Ascending aorta (tissue), 2 donors: ENCODE measurements at places on chromosomes 16 and 17.

DNA sequence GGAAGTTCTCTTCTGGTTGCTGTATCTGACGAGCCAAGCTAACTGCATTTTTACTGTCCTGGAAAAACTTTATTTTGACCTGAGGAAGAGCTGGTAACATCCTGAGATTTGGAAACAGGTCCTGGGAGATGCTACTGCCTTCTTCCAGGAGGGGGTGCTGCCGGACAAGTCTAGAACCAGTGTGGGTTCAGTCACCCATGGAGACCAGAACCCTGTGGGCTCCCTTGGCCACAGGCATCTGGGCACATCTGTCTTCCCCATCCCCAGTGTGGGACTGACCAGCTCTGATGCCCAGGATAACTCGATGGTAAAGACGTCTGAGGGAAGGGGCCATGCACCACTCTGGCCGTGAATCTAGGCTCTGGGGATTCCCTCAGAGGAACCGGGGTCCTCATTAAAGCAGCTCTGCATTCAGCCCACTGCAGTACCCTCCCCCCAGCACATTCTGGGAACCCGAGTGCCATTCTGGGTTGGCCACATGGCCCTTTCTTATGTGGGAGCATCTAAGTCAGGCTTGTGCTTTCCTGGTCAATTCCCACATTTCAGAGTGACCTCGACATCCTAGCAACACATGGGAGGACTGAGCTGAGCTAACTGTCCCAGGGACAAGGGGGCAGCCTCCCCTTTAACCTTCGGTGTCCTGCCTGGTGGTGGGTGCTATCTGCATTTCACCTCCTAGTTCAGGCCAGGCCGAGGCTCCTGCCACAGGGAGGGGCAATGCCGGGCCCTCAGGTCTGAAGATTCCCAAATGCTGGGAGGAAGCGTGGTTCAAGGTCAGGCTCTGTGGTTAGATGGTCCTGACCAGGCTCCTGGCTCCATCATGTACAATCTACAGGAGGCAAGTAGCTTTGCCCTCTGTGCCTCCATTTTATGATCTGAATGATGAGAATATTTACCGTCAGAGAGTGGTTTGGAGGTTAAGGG lies 6.4 kb downstream of the C16orf86 start:
- no peak overlapping the region for H3K4me3 ChIP-seq
- H3K36me3 ChIP-seq, result peaks cover 2% of the 10 kb centered on the region
- no peaks in the 10 kb centered on the region for H3K4me1 ChIP-seq
- peak; percentile 78 for DNase-seq
- H3K27ac ChIP-seq, result peak overlapping the region; percentile 82

GRCh38 chr16:57591086-57591869 lies 37.2 kb upstream of the ADGRG1 start:
- no peaks in the 10 kb centered on the region for H3K27me3 ChIP-seq
- H3K4me3 ChIP-seq, result no peak overlapping the region
- no peak overlapping the region for H3K27ac ChIP-seq

- DNase-seq, result no peak
- H3K27ac ChIP-seq, result no peak overlapping the region
- H3K27me3 ChIP-seq, result no peaks in the 10 kb centered on the region
- H3K4me3 ChIP-seq, result no peak overlapping the region
Measured at GRCh38 chr16:12096828-12097522, 120.4 kb downstream of the SNX29 start.

DNA sequence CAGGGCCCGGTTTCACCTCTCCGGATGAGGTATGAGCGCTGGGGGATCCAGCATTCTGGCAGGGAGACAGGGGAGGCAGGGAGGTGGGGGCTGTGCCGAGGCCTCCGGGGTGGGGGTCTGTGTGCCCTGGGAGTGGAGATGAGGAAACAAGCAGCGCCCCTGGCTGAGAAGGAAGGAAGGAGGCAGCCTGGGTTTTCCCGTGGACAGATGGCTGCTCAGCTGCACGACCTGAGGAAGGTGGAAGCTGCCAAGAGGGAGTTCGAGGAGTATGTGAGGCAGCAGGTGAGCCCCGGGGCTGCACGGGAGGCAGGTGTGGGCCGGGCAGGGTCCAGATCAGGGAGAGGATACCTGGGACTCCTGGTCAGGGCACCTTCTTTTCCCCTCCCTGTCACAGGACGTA lies 4.3 kb downstream of the RNF112 start:
- H3K4me1 ChIP-seq, result no peaks in the 10 kb centered on the region
- DNase-seq, result no peak
- H3K27ac ChIP-seq, result no peak overlapping the region

- H3K4me1 ChIP-seq, result no peaks in the 10 kb centered on the region
- no peak overlapping the region for H3K4me3 ChIP-seq
- DNase-seq, result no peak
- peaks cover 32% of the 10 kb centered on the region for H3K36me3 ChIP-seq
Measured at GRCh38 chr17:59074494-59074893, 32.2 kb downstream of the TRIM37 start.

GRCh38 chr16:15749371-15749770 lies 99.3 kb downstream of the NDE1 start:
- H3K27ac ChIP-seq, result peak overlapping the region; percentile 32
- no peak overlapping the region for H3K4me3 ChIP-seq
- no peaks in the 10 kb centered on the region for H3K27me3 ChIP-seq
- no peak for DNase-seq
- no peaks in the 10 kb centered on the region for H3K4me1 ChIP-seq
- H3K36me3 ChIP-seq, result peaks cover 99% of the 10 kb centered on the region

DNA sequence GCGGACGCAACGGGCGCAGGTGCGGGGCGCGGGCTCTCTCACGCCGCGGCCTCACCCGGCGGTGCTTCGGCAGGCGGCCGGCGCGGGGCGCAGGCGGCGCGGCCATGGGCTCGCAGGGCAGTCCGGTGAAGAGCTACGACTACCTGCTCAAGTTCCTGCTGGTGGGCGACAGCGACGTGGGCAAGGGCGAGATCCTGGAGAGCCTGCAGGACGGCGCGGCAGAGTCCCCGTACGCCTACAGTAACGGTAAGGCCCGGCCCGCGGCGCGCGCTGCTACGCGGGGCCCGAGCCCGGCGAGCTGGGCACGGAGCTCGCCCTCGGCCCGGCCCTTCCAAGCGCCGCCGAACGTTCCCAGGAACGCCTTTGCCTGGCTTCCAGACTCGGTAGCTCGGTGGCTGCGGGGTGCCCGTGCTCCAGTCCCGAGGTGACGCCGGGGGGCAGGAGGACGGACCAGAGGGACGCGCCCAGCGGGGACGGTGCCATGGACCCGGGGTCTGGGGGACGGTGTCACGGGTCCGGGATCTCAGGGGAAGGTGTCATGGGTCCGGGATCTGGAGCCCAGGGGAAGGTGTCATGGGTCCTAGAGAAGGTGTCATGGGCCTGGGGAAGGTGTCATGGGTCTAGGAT lies 435 bp downstream of the RAB40C start:
- no peaks in the 10 kb centered on the region for H3K36me3 ChIP-seq
- H3K27me3 ChIP-seq, result no peaks in the 10 kb centered on the region
- peak overlapping the region; percentile 92 for H3K4me3 ChIP-seq

DNA sequence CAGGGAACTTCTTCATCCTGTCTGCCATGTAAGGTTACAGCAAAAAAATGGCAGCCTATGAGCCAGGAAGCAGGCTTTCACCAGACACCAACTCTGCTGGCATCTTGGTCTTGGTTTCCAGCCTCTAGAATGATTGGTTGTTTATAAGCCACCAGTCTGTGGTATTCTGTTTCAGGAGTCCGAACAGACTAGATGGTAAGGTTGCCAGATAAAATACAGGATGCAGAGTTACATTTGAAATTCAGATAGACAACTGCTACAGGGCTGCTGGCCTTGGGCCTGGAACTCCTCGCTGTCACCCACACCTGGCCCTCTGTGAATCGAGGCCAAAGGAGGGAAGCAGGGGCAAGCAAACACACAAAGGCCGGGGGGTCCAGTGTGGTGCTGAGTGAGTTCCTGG lies 478.8 kb upstream of the CCL2 start:
- H3K4me3 ChIP-seq, result no peak overlapping the region
- DNase-seq, result no peak
- no peaks in the 10 kb centered on the region for H3K36me3 ChIP-seq
- H3K27ac ChIP-seq, result no peak overlapping the region
- no peaks in the 10 kb centered on the region for H3K27me3 ChIP-seq

DNA sequence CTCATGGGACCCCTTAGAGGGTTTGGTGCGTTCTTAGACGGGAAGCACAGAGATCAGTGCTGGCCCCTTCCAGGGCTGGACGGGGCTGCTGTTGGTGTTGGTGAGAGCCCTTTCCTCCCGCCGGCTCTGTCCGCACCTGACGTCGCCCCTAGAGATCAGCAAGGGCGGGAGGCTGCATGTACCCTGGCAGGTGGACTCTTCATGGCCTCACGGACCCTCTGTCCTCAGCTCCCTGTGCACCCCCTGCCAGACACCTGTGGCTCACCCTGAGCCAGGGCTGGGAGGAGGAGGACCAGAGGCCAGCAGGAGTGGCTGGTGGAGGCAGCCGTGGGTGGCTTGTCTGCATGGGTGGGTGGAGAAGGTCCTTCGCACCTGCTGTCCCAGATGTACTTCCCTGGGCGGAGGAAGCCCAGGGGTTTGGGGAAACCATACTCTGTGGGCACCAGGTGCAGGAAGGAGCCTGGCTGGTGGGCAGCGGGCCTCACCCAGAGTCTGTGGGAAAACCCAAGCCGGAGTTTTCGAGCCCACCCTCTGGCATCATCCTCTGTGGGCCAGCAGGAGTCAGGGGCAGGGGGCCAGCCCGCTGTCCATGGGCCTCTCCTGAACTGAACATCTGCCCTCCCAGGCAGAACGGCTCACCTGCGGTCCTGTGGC lies 348.6 kb downstream of the SEC14L1 start:
- peaks cover 12% of the 10 kb centered on the region for H3K4me1 ChIP-seq
- no peak for DNase-seq

- no peaks in the 10 kb centered on the region for H3K27me3 ChIP-seq
- no peaks in the 10 kb centered on the region for H3K4me1 ChIP-seq
- no peak overlapping the region for H3K27ac ChIP-seq
- no peak overlapping the region for H3K4me3 ChIP-seq
Measured at GRCh38 chr16:87150681-87151280, 166.4 kb downstream of the C16orf95 start.

- no peaks in the 10 kb centered on the region for H3K27me3 ChIP-seq
- H3K27ac ChIP-seq, result peak overlapping the region; percentile 80
Measured at GRCh38 chr17:71976011-71976649, 144.7 kb upstream of the SOX9 start.

DNA sequence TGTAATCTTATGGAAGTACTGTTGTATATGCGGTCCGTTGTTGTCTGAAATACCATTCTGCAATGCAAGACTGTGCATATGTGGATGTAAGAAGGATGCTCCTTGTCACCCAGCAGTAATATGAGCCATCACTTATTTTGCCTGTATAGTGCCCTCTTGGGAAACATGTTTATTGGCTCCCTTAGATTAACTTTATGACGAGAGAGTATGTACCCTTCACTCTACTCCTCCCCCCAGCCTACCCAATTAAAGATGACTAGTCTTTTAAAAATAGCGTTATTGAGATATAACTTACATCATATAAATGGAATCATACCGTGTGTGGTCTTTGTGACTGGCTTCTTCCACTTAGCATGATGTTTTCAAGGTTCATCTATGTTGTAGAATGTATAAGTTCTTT lies 33.6 kb downstream of the FTO start:
- no peaks in the 10 kb centered on the region for H3K4me1 ChIP-seq
- DNase-seq, result no peak
- H3K27me3 ChIP-seq, result no peaks in the 10 kb centered on the region
- no peaks in the 10 kb centered on the region for H3K36me3 ChIP-seq

- H3K4me3 ChIP-seq, result no peak overlapping the region
- H3K4me1 ChIP-seq, result no peaks in the 10 kb centered on the region
- H3K36me3 ChIP-seq, result peaks cover 46% of the 10 kb centered on the region
- no peak for DNase-seq
- no peak overlapping the region for H3K27ac ChIP-seq
Measured at GRCh38 chr16:74936902-74937560, 47.9 kb downstream of the WDR59 start.

DNA sequence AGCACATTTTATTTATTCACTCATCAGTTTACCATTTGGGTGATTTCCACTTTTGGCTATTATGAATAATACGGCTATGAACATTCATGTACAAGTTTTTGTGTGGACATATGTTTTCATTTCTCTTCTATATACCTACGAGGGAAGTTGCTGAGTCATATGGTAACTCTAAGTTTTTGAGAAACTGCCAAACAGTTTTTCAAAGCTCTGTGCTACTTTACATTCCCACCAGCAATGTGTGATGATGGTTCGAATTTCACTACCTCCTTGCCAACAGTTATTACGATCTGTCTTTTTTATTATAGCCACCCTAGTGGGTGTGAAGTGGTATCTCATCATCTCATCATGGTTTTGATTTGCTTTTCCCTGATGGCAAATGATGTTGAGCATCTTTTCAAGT lies 63.7 kb upstream of the MRTFB start:
- H3K27ac ChIP-seq, result no peak overlapping the region
- no peaks in the 10 kb centered on the region for H3K27me3 ChIP-seq
- H3K4me3 ChIP-seq, result no peak overlapping the region

GRCh38 chr16:58360041-58360634 lies 32.1 kb upstream of the GINS3 start:
- no peaks in the 10 kb centered on the region for H3K27me3 ChIP-seq
- H3K4me3 ChIP-seq, result no peak overlapping the region
- no peaks in the 10 kb centered on the region for H3K36me3 ChIP-seq
- DNase-seq, result no peak
- no peak overlapping the region for H3K27ac ChIP-seq

DNA sequence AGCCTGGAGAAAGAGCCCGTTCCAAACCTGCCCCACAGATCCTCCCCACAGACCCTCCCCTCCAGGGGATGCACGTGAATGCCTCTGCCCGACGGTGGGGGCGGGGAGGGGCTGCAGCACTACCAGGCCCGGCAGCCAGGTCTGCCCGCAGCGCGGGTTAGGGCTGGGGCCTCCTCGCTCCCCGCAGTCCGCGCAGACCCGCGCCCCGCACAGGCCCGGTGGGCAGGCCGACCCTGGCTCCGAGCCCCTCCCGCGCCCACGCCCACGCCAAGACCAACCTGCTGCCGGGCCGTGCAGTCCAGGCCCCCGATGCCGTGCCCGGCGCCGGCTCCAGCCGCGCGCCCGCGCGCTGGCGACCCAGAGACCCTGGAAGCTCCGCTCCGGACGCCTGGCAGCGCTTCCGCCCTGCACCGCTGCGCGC lies at the start of gene RPUSD1:
TSS of gene RPUSD1 (minus strand) at position 404 of the 421 bp plus-strand sequence. CDS start 644 bp downstream, outside the sequence.
- H3K4me1 ChIP-seq, result peaks cover 17% of the 10 kb centered on the region
- peak within 1 kb of the TSS; percentile 99 for H3K4me3 ChIP-seq
- no peak for DNase-seq
